ENCODE measurements at places on chromosomes 6 and 20.

- DNase-seq, result no peak
Observed at GRCh38 chr6:75334266-75335040, 49.9 kb upstream of the TMEM30A start.

DNA sequence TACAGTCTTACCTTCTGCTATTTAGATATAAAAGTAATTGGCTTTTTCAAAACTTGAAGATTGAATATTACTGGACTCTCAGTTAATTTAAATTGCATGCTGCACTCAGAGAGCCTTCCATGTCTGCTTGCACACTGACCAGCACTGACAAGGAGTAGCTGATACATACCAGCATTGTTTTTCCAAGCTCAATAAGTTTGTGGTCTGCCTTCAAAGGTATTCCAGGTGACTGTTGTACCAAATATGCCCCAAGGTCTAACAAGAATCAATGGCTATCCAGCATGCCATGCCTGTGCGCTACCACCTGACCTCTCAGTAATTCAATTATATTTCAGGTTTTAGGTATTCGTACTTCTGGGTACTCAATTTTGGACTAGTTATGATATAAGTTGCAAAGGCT is 30.0 kb downstream of the BEND6 start:
- no peak for DNase-seq

GRCh38 chr20:17925141-17925939 is 43.3 kb downstream of the SNX5 start:
- no peak for DNase-seq

DNA sequence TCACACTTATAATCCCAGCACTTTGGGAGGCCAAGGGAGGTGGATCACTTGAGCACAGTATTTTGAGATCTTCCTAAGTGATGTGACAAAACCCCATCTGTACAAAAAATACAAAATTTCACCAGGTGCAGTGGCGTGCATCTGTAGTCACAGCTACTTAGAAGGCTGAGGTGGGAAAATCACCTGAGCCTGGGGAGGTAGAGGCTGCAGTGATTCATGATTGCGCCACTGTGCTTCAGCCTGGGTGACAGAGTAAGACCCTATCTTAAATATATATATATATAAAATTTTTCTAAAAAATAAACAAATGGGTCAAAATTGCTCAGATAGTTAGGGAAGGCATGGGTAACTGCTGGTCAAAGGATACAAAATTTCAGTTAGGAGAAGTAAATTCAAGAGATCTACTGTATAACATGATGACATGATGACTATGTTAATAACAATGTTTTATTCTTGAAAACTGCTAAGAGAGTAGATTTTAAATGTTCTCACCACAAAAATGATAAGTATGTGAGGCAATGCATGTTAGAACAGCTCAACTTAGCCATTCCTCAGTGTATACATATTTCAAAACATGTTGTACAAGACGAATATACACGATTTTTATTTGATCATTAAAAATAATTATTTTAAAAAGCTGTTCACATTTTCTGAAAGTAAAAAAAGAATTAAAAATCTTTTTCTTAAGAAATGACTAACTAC is 24.4 kb downstream of the TBC1D32 start:
- DNase-seq, result peak; percentile 4

GRCh38 chr20:58405504-58406291 is 16.7 kb downstream of the VAPB start:
- no peak for DNase-seq

DNA sequence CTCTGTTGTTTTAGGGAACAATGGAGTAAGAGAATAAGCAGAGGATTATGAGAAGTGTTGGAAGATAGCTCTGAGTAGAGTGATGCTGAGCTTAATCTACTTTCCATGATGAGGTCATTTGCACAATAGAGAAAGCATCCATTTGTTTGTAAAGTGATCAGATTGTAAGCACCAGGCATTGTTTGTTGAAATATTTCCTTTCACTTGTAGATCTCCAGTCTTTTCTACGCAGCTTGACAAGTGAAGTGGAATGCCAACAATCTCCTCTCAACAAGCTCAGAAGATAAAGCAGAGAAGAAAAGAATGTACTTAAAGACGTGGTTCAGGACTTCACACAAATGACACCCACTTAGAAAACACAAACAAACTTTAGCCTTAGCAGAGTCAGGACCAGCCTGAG is 80.1 kb upstream of the MARCKS start:
- DNase-seq, result no peak

GRCh38 chr20:2276015-2276414 is 19.8 kb upstream of the TGM3 start:
- no peak for DNase-seq

DNA sequence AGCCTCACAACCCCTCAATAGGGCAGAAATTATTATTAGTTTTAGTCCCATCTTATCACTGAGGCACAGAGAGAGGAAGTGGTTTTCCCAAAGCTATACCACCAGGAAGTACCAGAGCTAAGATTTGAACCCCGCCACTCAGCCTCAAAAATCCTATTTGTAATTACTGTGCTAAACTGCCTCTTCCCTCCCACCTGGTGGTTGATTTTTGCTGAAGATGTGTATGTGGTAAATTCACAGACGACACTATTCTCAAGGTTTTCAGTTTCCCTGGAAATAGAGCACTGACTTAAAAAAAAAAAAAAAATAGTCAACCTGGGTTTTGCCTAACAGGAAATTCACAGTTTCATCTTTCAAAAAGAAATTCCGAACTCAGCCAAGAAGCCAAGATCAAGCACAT is 57.9 kb downstream of the TSHZ2 start:
- DNase-seq, result no peak

GRCh38 chr6:154993026-154993425 is 2.1 kb upstream of the TIAM2 start:
- DNase-seq, result no peak

DNA sequence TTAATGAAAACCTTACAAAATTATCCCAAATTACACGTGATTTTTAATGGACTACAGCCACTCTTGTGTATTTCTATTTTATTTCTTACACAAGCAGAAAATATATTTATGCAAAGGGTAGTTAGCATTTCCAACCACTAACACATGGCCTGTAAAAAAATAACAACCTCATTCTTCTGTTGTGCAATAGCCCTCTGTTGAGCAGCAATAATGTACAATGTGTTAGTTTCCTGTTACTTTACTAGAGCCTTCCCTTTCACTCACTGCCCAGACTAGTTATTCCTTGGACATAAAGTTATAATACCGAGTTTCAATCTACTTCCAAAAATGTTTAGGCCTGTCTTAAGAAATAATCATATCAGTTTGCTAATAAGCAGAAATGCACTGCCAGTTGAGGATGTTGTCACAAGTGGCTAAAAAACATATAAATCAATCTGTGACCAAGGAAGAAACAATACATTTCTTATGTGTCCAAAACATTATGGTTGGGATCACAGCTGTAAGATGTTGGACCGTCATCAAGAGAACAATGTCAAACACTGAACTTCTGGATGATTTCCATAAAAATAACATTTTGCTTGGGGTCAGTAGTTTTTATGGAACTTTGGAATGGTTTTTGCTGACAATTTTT is 73.6 kb upstream of the RNF146 start:
- no peak for DNase-seq

DNA sequence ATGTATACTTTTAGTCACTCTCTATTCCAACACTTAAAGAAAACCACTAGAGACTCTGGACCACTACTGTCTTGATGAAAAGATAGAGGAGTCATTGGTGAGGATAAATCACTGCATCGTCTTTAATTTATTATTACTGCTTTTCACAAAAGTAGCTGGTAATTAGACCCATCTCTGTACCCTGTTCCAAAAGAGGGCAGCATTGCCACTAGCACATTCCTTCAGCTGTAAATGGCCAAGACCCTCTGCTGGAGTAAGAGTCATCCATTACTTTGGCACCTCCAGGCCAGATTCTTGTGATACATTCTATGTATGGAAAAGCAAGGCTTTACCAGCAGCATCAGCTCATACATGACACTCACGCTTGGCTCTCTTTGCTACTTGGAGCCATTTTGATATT is 49.5 kb upstream of the PREP start:
- DNase-seq, result peak; percentile 15

DNA sequence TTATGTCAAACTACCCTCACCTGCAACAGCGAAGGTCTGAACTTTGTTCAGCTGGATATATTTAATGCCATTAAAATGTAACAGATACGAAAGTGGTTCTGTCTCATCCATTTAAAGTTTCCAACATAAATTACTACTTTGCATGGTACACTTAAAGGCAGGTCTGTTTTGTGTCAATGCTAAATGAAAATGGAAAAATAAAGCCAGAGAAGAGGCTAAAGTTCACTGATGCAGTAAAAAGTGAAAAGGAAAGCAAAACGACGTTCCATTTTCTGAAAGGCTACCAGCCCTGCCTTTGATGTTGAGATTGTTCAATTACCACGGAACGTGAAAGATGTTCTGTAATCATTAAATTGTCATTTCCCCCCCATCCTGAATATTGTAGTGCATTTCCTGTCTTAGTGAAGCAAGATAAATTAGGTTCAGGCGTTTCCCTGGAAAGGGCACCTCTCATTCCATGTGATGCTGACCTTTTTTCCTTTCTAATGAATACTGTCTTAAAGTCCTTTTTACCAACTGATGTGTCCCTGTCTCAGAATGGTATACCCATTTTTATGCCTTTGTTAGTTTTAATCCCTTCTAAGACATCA is 334.7 kb upstream of the JAG1 start:
- no peak for DNase-seq

- DNase-seq, result no peak
Observed at GRCh38 chr20:17391127-17391771, 139.9 kb downstream of the BFSP1 start.

DNA sequence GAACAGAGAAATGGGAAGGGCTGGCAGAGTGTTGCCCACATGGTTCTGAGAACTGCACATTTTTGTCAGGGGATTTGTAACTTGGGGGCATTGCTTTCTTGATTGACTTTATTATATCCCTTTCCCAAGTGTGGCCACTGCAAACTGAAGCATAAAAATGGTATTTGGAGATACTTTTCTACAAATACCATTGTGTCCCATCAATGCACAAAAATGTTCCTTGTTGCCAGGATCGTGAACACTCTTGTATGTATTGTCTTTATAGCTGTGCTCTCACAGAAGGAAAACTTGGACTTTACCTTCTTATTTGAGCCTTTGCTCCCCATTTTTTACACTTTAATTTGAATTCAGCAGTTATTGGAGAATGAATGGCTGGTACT is 57.1 kb upstream of the C20orf144 start:
- DNase-seq, result no peak

DNA sequence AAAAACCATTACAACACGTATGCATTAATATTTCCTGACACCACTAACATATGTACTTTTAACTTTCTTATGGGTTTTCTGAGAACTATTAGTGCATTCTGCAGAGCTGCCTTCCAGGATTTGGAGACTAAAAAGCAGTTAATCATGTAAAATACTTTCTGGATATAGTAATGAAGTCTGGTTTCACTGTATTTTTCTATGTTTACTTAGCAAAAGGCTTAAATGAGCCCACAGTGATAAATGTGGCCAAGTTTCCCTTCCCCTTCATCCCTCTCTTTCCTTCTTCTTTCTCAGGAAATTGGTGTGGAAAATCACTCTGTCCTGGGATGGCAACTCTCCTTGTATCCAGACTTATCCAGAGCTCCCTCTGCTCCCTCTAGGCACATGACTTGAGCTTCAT is 29.7 kb upstream of the ENPP1 start:
- DNase-seq, result no peak

GRCh38 chr20:49385465-49385864 is 97.0 kb downstream of the KCNB1 start:
- DNase-seq, result peak; percentile 38

- DNase-seq, result no peak
Observed at GRCh38 chr20:59526242-59527225, 77.8 kb upstream of the PHACTR3 start.

DNA sequence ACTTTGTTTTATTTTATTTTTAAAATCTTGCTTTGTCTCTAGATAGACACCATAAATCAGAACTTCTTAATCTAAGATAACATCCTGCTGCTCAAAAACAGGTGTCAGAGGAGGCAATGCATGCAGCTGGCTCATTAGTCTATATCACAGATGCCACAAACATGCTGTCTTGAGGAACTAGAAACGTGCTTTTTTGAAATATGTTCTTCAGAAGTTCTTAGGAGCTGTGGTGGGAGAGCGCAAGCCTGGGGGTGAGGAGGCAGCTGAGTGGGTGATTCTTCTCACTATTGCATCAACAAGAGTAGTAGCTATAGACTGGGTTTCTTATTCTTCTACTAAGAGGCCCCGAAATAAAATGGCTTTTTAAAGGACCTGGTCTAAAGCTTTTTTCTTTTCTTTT is 23.4 kb downstream of the IL22RA2 start:
- DNase-seq, result no peak

GRCh38 chr6:2433266-2433665 is 187.9 kb upstream of the GMDS start:
- no peak for DNase-seq

- DNase-seq, result peak; percentile 30
Observed at GRCh38 chr6:126210398-126211075, 129.4 kb upstream of the CENPW start.

DNA sequence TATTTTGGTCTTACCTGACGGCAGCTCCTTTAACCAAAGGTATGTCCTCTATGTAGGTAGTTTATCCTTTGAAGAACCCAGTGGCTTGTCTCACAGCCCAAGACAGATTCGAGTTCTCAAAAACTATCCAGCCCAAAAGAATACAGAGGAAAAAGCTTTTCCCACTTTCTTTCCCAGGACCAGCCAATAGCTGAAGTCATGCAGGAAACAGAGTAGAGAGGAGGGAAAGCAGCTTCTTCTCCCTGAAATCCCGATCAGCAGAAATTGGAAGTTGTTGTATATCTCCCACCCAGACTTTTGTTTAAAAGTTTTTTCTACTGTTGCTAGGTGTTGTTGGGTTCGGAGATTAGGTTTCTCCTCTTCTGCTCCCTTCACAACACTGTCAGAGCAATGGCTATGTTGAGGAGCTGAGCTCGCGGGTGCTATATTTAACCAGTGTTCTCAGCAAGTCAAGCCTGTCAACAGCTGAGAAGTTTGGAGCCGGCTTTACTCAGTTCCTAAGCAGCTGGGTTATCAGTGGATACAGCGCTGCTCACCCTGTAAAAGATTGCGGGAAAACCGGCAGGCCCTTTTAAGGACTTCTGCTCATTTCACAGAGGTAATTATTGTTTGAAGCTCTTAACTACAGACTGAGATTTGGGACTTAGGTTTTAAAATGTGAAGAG is at the start of gene FILIP1:
Gene FILIP1, minus strand, starts transcription at position 401 of the 665 bp plus-strand sequence. CDS start 78,828 bp downstream, outside the sequence.
- DNase-seq, result no peak

- no peak for DNase-seq
Observed at GRCh38 chr20:38297916-38298674, 5.9 kb upstream of the BPI start.

- no peak for DNase-seq
Observed at GRCh38 chr6:159689001-159689400, 4.0 kb downstream of the SOD2 start.

DNA sequence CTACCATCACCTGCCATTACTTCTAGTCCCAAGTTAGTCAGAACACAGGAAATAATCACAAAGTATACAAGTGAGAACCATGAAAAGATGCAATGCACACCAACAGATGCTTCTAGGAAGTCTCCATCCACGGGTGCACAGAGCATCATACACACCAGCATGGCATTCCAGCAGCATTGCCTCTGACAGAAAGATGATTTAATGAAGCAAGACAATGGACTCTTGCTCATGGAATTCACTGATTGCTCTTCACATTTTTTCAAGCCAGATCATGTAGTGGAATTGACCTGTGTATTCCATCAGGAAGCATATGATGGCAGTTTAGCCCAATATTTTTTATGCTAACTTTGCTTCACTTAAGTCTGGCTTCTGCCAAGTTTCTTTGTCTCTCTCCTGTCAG is 406.3 kb upstream of the RGS17 start:
- DNase-seq, result no peak

GRCh38 chr20:20427227-20427864 is 59.4 kb downstream of the INSM1 start:
- no peak for DNase-seq

- no peak for DNase-seq
Observed at GRCh38 chr6:14822679-14823078, 423.2 kb upstream of the JARID2 start.
